ENCODE measurements at places on chromosomes 4 and X.

DNA sequence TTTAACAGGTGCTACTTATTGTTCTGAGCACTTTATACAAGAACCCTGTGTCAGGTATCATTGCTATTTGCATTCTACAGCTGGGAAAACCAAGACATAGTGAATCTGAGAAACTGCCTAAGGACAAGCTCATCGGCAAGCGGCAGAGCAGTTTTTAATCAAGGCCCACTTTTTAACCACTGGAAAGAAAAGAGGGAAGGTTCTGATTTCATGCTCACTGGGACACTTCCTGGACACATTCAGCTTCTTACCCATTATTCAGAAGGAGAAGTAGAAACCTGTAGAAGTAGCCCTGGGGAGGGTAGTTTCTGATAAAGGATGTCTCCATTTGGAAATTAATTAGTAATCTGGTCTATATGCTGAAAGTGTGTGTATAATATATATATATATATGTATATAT lies 2.5 kb upstream of the LNX1 start:
- no peak for DNase-seq

DNA sequence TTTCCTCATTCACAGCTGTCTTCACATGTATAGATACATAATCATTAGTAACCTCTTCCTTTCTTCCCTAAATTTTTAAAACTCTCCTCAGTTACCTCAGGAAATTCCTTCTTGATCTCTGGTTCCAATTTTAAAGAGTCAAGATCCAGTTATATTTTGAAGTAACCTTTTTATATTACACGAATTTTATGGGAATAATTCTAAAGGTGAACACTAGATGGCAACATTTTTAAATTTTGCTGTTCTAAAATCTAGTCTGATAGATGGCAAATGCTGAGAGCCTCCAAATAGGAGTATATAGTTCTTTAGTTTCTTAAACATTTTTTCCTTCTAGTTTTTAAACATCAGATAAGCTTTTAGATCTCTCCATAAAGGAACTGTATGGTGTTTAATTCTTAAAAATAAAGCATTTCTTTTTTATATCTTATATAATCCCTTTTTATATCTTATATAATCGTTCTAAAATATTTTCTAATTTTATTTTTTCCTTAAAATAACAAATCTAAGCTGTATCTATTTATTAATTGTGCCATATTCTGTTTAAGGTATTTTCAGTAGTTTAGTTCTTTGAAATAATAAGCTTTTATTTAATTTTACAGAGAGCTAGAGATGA lies 37.9 kb upstream of the PAPSS1 start:
- no peak for DNase-seq

- peak; percentile 8 for DNase-seq
Observed at GRCh38 chr4:122652379-122652778, 31.5 kb upstream of the IL21 start.

- no peak for DNase-seq
Observed at GRCh38 chr4:173167758-173168395, 734 bp upstream of the GALNT7 start.

DNA sequence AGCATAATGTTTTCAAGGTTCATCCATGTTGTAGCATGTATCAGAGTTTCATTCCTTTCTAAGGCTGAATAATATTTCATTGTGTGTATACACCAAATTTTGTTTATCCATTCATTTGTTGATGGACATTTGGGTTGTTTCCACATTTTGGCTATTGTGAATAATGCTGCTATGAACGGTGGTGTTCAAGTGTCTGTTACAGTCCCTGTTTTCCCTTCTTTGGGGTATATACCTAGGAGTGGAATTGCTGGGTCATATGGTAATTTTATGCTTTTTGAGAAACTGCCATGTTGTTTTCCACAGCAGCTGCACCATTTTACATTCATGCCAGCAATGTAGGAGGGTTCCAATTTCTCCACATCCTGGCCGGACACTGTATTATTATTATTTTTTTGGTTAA lies 3.4 kb upstream of the USP9X start:
- DNase-seq = no peak

- DNase-seq = no peak
Observed at GRCh38 chr4:129808242-129808641, 712.3 kb downstream of the C4orf33 start.

GRCh38 chr4:73936969-73937368 lies 44.9 kb downstream of the PF4 start:
- no peak for DNase-seq

DNA sequence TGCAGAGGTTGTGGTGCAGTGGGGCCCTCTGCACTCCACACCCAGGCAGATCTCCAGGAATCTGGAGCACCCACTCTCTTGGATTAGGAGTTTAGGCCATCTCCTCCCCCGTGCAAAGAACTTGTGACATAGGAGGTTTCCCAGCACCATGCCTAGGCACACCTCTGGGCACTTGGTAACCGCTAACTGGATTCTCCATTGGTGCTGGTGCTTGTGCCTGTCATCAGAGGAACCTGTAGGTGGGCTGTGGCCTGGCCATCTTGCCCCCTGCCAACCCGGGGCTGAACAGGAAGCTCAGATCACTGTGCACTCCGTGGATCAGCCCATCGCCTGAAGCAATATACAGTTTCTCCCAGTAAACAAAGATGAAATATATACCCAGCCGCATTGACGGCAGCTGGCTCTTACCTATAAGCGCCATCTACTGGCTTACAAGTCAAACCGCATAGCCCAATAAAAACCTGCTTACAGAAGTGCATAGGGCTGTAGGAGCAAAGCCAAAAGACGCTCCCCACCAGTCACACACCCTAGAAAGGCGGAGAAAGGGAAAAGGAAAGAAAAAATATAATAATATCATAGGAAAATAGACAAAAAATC lies 19.1 kb upstream of the TEX13B start:
- DNase-seq = no peak

DNA sequence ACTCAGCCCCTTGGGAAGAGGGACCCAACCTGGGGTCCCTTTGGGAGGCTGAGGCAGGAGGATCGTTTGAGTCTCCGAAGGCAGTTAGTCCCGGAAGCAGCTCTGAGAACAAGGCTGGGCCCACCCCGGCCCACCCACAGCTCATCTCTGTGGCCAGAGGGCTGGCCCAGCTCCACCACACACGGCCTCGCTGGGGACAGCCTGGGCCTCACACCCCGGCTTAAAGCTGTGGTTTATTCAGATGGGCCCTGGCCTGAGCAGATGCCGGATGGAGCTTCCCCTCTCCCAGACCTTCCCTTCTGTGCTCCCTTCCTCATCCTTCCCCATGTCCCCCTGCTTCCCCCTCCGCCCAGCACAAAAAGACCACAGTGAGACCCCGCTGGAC lies 54.4 kb downstream of the FAM53A start:
- DNase-seq = no peak

GRCh38 chrX:122188751-122189150 lies 995.3 kb upstream of the GRIA3 start:
- no peak for DNase-seq

- no peak for DNase-seq
Observed at GRCh38 chrX:45935408-45935807, 609.8 kb downstream of the ZNF674 start.

DNA sequence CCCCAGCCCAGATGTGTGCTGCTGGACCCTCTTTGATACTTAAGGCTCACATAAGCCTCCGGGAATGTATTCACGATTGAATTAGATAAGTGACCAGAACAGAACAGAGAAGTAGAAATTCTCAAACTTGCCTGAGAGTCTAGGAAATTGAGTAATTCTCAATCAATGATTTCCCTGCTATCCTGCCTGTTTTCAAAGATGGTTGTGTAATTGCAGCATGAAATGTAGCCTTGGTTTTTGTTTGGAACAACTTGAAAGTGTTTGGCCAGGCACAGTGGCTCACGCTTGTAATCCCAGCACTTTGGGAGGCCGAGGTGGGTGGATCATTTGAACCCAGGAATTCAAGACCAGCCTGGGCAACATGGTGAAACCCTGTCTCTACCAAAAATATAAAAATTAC lies 41.2 kb downstream of the TNIP2 start:
- no peak for DNase-seq

DNA sequence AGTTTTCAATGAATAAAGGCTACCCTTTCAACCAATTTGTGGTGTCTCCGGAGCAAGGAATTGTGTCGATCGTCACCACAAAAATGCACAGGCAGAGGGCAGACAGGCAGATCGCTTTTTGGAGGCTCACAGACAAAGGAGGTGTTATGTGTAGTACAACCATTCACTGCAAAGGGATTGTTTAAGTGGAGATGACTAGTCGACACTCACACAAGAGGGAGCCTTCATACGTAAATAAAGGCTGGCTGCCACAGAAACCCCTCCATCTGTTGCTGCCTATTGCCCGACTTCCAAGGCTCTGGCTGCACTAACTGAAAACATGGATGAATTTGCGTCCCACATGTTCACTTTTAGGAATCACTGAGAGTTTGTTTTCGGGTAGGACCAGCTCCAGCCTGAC lies 281.1 kb downstream of the NKX6-1 start:
- no peak for DNase-seq

GRCh38 chr4:119675391-119675790 lies 46.8 kb upstream of the PDE5A start:
- DNase-seq = no peak

DNA sequence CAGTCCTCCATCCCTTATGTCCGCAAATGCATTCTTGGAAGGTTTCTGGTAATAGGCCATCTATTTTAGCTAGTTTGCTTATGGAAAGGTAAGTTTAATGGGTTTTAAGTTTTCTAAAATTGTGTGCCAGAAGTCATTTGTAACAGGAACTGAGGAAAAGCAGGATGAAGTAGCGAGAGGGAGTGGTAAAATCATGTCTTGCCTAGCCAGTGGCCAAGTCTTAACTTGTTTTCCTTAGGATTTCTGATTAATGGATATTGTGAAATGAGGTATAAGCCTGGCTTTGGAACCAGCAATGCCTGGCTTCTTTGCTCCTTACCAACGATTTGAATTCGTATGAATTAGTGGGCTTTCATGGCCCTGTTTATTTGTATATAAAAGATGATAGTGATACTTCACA lies 7.3 kb downstream of the SEC24B start:
- DNase-seq = no peak

DNA sequence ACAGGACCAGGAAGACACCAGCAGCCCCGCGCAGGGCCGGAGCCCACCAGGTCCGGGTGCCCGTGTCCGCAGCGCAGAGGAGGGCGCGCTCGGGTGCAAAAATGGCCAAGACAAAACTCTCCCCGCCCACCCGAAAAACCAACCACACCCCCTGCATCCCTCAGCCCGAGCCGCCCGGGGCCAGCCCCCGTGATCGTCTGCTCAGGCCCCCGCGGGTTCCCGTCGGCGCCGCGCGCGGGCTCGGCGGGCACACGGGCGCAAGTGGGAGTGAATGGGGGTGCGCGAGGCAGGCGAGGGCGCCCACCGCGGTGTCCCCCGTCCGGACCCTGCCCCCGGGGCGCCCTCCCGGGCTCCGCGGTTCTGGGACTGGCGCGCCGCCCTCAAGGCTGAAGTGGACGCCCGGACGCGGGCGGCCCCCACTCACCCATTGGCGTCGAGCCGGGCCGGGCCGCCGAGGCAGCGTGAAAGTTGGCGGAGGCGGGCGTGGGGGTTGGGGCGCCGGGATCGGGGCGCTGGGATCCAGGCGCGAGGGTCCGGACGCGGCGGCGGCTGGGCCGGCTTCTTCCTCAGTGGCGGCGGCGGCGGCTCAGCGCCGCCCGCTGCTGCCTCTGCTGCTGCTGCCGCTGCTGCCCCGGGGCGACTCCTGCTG lies 393 bp downstream of the SH3KBP1 start:
- peak; percentile 5 for DNase-seq

- no peak for DNase-seq
Observed at GRCh38 chr4:36133086-36133485, 111.2 kb downstream of the ARAP2 start.

GRCh38 chrX:3263681-3264126 lies 82.7 kb downstream of the MXRA5 start:
- no peak for DNase-seq

- DNase-seq = peak; percentile 40
Observed at GRCh38 chr4:177047070-177047850, 254.5 kb upstream of the VEGFC start.

DNA sequence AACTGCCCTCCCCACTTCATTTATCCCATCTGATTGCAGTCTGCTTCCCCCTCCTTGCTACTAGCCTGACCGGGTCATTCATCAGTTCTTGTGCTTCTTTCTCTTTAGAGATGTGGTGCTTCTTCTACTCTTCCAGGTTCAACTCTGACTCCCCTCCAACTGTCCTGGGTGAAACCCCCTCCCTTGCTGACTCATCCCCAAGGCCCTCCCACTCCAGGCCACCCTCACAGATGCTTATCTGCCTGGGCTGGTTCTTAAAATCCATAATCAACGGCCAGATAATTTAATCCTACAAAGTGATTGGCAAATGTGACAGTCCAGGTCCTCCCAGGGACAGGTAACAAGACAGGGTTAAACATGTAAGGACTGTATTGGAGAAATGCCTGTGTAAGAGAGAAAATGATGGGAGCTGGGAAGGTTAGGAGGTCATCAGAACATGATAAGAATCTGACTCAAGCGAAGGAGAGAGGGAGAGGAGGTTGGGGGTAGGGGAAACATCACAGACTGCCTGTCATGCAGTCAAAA lies 182.8 kb upstream of the C1QTNF7 start:
- DNase-seq = no peak

DNA sequence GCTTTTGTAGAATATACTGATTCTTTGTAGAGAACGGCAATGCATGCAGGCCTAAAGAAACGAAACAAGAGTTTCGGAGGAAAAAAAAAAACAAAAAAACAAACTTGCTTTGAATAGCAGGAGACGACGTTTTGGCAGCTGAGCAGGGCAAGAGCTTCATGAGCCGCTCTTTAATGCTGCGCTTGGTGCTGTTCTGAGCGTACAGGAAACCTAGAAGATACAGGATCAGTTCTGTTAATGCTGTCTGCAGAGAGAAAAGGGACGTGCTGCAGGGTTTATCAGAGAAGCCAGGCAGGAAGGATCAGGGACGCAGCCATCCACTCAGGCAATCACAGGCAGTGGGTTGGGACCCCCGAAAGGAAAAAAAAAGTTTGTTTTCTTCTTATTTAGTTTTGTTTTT lies 182.2 kb downstream of the PACRGL start:
- DNase-seq = no peak

GRCh38 chr4:102623622-102624021 lies 122.5 kb downstream of the NFKB1 start:
- DNase-seq = no peak

GRCh38 chr4:15654593-15655222 lies 449 bp downstream of the FBXL5 start:
- peak; percentile 24 for DNase-seq

DNA sequence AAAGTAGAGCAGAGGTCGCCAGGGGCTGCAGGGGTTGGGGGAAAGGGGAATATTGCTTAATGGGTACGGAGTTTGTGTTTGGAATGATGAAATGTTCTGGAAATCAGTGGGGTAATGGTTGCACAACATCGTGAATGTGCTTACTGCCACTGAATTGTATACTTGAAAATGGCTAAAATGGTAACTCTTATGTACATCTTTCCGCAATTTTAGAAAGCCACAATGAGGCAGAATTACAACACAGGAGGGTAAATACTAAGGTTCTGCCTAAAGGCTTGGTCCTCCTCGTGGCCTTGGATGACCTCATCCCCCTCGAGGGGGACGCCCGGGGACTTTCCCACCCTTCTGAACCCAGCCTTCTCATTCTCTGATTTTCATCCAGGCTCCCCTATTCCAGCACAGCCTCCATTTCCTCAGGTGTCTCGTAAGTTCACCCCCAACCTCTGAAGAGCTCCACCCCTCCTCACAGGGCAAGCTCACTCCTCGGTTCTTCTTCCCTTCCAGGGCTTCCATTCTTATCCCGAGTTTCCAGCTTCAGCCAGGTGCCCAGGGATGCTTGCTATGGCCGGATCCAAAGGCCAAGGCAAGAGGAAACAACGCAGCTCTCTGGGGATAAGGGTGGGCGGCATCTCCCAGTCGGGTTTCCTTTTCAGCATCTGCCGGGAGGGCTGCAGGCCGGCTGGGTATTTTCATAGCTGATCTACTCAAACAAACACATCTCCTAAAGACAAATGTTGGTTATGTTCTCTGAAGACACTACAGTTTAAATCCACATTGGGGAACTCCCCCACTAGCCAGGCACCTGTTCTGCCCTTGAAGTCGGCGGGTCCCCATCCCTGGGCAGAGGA lies 71.3 kb upstream of the ACSL1 start:
- no peak for DNase-seq

Measured in activated T-cell treated with anti-CD3 and anti-CD28 coated beads for 1 hour (primary cell).